ENCODE measurements at places on chromosomes 11 and 22.

GRCh38 chr11:50278756-50279155 lies 246.1 kb downstream of the OR4C45 start:
- no peak for DNase-seq

DNA sequence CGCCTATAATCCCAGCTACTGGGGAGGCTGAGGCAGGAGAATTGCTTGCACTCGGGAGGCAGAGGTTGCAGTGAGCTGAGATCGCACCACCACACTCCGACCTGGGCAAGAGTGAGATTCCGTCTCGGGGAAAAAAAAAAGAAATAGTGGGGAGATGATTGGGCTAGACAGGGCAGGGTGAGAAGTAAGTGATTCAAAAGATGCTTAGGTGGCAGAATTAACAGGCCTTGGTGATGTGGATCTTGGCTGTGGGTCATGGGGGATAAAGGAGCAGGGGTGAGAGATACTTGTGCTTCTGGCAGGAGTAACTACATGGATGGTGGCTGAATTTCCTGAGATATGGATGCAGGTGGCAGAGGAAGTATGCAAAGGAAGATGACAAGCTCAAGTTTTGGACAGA lies 13.1 kb upstream of the UCP3 start:
- no peak for DNase-seq

- peak; percentile 10 for DNase-seq
Observed at GRCh38 chr11:1844221-1845094, 5.7 kb downstream of the TNNI2 start.

GRCh38 chr22:21606775-21607174 lies 23.0 kb downstream of the YDJC start:
- no peak for DNase-seq

DNA sequence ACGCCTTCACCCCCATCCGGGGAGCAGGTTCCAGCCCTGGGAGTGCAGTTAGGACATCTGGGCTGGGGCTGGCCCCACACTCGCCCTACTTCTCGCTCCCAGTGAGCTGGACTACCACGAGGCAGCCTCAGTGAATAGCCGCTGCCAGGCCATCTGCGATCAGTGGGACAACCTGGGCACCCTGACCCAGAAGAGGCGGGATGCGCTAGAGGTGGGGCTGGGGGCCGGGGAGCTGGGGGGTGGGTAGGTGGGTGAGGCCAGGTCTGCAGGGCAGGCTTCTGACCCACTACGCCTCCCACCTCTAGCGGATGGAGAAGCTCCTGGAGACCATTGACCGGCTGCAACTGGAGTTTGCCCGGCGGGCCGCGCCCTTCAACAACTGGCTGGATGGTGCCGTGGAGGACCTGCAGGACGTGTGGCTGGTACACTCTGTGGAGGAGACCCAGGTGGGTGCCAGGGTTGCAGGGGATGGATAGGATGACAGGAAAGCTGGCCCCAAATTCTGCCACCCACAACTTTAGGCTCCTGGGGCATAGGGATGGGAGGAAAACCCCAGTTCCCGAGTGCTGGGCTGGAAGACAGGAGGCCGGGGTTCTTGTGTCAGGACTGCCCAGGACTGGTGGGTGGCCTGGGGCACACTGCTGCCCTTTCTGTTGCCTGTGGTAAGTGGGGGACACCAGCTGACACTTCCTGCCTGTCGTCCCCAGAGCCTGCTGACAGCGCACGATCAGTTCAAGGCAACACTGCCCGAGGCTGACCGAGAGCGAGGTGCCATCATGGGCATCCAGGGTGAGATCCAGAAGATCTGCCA lies 8.3 kb downstream of the CTSF start:
- DNase-seq: no peak
